Skeletal muscle cell (primary cell): ENCODE measurements at places on chromosomes 2 and 18.

- DNase-seq, result no peak
These were observed 174.7 kb downstream of the RTP5 start for GRCh38 chr2:242044313-242044590.

DNA sequence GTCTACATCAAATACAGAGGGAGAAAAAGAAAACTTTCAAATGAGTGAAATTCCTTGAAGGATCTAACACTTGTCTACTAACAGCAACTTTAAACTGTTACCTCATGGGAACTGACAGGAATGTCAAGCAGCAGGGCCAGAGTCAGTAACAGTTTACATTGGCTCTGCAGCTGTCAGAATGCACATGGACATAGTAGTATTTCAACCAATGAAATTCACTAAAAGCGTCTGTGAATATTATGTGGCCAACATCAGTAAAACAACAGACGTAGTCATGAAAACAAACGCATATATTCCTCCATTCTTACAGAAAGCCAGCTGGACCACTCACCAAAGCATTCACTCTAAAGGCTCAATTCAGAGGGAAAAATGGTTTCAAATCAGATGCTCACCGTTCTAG lies 79.3 kb upstream of the RNU4ATAC start:
- no peak for DNase-seq

- peak; percentile 77 for DNase-seq
These were observed 61.7 kb downstream of the MAP4K4 start for GRCh38 chr2:101759162-101759561.

- DNase-seq, result no peak
These were observed 30.3 kb downstream of the COLEC11 start for GRCh38 chr2:3625186-3625585.

- DNase-seq, result no peak
These were observed 18.9 kb upstream of the BAZ2B start for GRCh38 chr2:159635006-159635789.
